Uterus (tissue), 4 donors: ENCODE measurements at places on chromosomes 12 and 14. TPM values are rescaled to one million over a fixed set of nuclear protein-coding genes. Genes with fewer than 3 reads are reported as not detected.

DNA sequence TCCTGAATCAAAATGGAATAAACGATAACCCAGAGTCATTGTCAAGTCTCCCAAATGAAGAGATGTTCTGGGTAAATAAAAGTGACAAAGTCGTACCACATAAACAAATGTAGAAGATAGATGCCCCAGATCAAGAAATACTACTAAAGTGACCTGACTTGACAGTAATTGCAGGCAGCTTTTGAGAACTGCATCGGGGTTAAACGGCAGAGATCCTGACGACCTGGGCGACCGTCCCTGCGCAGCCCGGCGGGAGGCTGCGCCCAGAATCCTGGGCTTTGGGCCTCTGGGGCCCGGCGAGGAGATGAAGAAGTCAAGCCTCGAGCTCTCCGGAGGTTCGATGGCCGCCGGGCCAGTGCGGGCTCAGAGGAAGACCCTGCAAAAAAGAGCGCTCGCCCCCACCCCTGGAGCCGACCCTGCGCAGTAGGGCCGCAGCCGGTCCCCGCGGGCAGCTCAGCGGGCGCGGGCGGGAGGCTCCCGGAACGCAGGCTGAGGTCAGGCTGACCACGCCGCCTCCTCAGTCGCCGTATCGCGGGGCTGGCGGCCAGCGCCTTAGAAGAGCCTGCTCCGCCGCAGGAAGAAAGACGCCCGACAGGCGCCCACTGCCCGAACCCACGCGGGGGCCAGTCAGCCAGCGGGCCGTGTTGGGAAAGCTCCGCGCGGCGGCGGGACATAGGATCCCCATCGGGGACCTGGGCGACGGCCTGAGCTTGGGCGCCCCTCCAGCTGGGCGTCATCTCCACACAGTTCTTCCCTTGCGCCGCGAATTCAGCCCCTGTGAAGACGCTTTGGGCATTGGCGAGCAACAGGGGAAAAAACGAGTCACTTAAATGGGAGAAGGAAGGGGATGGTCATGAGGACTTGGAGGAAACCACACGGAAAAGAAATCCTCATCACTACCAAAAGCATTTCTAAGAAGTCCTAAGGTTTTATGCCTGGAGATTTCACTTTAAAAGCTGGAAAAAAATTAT is 16.0 kb downstream of the NKX2-1 start:
- no peaks in the 10 kb centered on the region for H3K36me3 ChIP-seq
- no peaks in the 10 kb centered on the region for H3K27me3 ChIP-seq
- H3K4me1 ChIP-seq = peaks cover 5% of the 10 kb centered on the region

- H3K27me3 ChIP-seq = no peaks in the 10 kb centered on the region
- H3K4me3 ChIP-seq = no peak overlapping the region
- H3K4me1 ChIP-seq = peaks cover 7% of the 10 kb centered on the region
- DNase-seq = no peak
Measured at GRCh38 chr12:8912914-8913313, 1.4 kb upstream of the PHC1 start.

The KIAA0586 gene
- 19.3 TPM for total RNA-seq

GRCh38 chr12:52044292-52044983 is 6.8 kb upstream of the NR4A1 start:
- H3K4me1 ChIP-seq = peaks cover 20% of the 10 kb centered on the region
- no peaks in the 10 kb centered on the region for H3K36me3 ChIP-seq
- H3K27me3 ChIP-seq = no peaks in the 10 kb centered on the region
- H3K27ac ChIP-seq = peak overlapping the region; percentile 95
- H3K4me3 ChIP-seq = peak overlapping the region; percentile 9

DNA sequence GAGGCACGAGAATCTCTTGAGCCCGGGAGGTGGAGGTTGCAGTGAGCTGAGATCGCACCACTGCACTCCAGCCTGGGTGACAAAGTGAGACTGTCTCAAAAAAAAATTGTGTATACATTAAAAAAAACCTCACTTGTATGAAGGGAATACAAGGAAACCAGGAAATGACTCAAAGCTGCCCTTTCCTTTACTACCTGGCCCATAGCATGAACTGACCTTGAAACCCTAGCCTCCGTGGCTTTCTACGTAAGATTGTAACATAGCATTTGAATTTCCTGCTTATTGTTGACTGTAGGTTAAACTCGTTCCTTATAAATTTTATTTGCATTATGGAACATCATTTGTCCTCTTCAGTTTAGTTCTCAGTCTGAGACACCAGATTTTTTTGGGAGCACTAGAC is 9.1 kb upstream of the DDX47 start:
- H3K4me3 ChIP-seq = no peak overlapping the region
- no peaks in the 10 kb centered on the region for H3K4me1 ChIP-seq
- H3K36me3 ChIP-seq = no peaks in the 10 kb centered on the region
- H3K27ac ChIP-seq = peak overlapping the region; percentile 37

The LBHD2 gene
- not detected for total RNA-seq

The RNASE7 gene
- total RNA-seq = not detected

DNA sequence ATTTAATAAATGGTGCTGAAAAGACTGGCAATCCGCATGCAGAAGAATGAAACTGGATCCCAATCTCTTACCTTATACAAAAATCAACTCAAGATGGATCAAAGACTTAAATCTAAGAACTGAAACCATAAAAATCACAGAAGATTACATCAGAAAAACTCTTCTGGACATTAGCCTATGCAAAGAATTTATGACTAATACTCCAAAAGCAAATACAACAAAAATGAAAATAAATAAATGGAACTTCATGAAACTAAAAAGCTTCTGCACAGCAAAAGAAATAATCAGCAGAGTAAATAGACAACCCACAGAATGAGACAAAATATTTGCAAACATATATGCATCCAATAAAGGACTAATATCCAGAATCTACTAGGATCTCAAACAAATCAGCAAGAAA is 14.3 kb upstream of the CLEC1A start:
- H3K4me3 ChIP-seq = no peak overlapping the region
- DNase-seq = no peak

The CLEC12A gene
- not detected for total RNA-seq
